Stimulated activated CD8-positive, alpha-beta memory T cell treated with anti-CD3 and anti-CD28 coated beads, Interleukin-7, amount 100 ng/mL, for 4 hours (primary cell): ENCODE measurements at places on chromosomes 2 and 18.

DNA sequence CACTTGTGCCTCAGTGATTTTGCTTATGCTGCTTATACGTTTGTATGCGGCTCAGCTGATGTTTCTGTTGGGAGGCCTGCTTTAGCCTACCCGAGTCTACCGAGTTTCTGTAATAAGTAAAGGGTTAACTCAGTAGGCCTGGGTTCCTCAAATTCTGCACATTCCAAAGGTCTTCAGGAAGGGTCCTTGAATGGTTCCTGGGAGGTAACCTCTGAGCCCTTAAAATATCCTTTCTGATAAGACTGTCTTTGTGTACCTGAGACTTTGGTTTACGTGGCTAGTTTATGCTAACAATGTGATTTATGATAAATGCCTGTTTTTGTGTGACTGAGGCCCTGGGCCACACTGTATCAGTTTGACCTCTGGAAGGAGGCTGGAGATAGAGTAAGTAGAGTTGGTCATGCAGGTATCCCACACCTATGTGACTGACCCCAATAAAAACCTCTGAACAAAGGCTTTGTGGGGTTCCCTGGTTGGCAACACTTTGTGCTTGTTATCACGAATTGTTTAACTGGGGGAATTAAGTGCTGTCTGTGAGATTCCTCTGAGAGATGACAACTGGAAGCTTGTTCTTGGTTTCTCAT, 18.9 kb upstream of the PNPT1 start:
- DNase-seq = no peak

- peak; percentile 27 for DNase-seq
Observed at GRCh38 chr2:237156031-237156856, 70.6 kb downstream of the COPS8 start.

GRCh38 chr2:37851828-37852584, 73.1 kb upstream of the RMDN2 start:
- DNase-seq = no peak

- no peak for DNase-seq
Observed at GRCh38 chr2:238593236-238593635, 166.5 kb downstream of the ASB1 start.

DNA sequence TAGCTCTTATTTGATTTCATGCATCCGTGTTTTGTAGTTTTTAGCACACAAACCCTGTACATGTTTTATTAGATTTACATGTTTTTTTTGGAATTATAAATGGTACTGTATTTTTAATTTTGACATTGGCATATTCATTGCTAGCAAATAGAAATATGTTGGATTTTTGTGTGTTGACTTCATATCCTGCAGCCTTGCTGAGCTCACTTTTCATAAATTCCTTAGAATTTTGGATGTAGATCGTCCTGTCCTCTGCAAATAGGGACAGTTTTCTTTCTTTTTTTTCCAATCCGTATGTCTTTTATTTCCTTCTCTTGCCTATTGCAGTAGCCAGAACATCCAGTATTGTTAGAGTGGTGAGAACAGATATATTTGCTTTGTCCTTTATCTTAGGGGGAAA, 46.7 kb upstream of the GPR17 start:
- DNase-seq = no peak

- no peak for DNase-seq
Observed at GRCh38 chr2:107322416-107322815, 436.4 kb upstream of the ST6GAL2 start.

GRCh38 chr2:209767316-209767715, 4.3 kb upstream of the UNC80 start:
- no peak for DNase-seq

- DNase-seq = no peak
Observed at GRCh38 chr2:25483607-25484266, 142.0 kb upstream of the DNMT3A start.

DNA sequence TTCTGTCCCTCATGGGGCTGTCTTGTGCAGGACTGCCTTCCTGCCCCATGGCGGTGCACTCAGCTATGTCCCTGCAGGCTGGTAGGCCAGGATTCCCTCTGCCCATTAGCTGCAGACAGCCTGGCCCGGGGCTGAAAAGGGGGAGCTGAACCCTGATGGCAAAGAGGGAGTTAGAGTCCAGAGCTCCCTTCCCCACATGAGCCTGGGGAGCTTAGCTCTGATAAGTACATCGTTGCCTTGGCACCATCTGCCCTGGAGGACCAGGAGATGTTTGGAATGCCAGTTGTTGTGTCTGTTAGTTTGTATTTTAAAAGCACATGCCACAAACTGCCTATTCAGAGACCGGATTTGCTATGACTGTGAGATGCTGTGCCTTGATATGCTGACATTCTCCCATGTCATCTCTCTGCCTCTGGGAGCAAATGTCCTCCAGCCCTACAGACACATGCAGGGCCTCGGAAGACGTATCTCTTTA, 65.1 kb upstream of the AFF3 start:
- no peak for DNase-seq

GRCh38 chr18:69022426-69022825, 224.5 kb downstream of the CCDC102B start:
- no peak for DNase-seq

DNA sequence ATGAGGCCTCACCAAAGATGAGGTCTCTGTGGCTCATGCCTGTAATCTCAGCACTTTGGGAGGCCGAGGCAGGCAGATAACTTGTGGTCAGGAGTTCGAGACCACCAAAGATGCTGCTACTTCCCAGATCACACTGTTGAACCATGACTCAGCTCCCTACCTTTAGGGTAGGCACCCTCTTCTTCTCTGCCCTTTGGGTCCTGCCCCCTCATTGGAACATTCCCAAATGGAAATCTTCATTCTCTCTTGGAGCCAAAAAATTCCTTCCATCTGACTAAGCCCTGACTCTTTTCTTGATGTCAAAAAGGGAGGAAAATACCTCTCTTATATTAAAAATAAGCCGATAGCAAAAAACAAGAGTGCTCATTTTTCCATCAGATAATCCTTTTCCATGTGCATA, 183.5 kb downstream of the PAX3 start:
- DNase-seq = no peak

DNA sequence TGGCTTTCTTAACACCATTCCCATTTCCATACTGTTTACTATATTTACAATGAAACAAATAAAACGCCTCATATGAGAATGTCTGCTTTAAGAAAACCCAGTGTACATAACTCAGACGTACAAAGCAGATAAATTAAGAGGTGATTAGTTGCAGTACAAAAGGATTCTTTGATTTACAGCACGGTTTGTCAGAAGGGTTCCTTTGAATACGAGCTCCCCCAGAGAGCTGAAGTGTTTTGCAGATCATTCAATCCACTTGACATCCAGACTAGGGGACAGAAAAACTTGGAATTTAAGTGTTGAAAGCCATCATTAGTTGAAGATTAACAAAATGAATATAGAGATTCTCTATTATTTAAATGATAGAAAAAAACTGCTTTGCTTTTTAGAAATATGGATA, 72.5 kb downstream of the RAPGEF4 start:
- no peak for DNase-seq

GRCh38 chr2:144431392-144431783, 88.5 kb downstream of the ZEB2 start:
- DNase-seq = no peak

GRCh38 chr2:128395640-128396499, 77.2 kb upstream of the HS6ST1 start:
- no peak for DNase-seq

GRCh38 chr2:129751409-129751808, 228.1 kb upstream of the RAB6C start:
- DNase-seq = no peak

GRCh38 chr2:105237045-105237765, 4.3 kb upstream of the GPR45 start:
- no peak for DNase-seq

- no peak for DNase-seq
Observed at GRCh38 chr2:2681711-2682251, 350.7 kb upstream of the MYT1L start.

DNA sequence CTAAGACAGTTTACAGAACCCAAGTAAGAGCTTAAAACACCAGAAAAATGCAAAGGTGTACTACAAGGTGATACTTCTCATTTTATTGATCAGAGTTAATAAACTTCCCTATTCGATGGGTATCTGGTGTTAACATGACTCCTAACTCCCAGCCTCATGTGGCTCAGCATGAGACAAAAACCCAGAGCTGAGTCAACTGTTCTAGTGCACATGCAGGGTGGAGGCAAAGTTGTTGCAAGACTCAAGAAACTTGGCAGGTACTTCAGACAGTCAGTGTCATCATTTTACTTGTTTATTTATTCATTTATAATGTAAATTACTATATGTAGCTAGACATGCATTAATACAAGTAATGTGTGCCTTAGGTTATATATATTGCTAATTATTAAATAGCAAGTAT, 216.6 kb upstream of the DSEL start:
- no peak for DNase-seq

- no peak for DNase-seq
Observed at GRCh38 chr2:150388289-150388625, 99.2 kb downstream of the RND3 start.

DNA sequence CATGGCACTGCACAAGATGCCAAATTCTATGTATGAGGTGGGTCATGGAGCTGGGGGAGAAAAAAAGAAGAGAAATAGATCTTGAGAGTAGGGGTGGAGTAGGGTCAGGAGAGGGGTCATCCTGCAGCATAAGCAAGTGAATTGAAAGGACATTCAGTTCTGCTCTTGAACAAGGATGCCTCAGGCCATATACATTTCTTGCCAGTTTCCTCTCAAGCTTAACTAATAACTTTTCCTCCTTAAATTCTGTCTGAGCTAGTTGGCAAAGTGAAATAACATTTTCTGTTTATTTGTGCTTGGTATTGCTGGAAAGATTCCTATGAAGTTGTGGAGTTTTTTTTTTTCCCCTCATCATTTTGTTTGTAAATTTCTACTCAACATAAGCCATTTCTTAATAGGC, 99.0 kb upstream of the LTBP1 start:
- DNase-seq = no peak

DNA sequence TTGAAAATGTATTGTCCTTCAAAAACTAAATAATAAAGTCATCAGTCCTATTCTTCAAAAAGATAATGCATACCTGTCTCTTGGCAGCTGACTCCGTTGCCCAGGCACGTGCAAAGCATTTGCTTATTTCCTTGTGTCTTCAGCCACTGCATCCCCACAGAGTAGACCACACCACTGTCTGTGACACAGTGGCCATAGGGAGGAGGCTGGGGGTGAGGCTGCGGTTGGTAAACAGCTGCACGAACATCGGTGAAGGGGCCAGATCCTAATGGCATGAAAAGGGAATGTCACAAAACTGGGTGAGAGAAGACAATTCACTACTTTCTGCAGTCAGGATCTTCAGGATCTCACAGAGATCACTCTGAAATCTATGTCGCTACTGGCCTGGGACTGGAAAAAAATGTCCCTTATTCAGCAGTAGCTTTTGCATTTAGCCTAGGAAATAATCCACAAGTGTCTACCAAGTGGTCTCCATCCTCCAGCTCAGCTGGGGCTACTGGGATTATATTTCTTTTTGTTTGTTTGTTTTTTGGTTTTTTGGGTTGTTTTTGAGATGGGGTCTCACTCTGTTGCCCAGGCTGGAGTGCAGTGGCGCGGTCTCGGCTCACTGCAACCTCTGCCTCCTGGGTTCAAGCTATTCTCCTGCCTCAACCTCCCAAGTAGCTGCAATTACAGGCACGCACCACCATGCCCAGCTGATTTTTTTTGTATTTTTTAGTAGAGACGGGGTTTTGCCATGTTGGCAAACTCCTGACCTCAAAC, 10.7 kb downstream of the FN1 start:
- no peak for DNase-seq

GRCh38 chr2:898319-898718, 52.3 kb upstream of the SNTG2 start:
- DNase-seq = no peak

- DNase-seq = no peak
Observed at GRCh38 chr2:160293391-160294091, 93.5 kb upstream of the ITGB6 start.

DNA sequence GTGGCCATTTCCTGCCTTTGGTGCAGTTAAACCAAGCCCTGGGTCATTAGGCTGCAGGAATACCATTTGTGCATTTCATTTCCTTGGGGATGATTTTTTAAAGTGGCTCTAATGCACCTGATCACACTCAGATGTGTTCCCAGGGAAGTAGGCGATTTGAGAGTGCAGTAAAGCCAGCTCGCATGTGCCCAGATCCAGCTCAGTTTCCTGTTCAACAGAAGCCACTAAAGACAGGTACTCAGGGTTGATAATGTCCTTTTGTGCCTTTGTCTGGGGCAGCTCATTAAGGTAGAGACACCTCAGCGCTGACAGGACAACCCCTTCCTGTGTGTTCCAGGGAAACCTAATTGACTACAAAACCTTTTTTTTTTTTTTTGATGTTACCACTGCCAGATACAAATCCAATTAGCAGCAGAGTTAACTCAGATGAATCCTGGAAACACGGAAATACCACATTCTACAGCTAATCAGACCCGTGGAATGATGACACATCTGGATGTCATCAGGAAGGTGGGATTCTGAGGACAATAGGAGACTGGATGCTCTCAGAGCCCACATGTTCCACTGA, 15.2 kb upstream of the CHRNA1 start:
- no peak for DNase-seq

DNA sequence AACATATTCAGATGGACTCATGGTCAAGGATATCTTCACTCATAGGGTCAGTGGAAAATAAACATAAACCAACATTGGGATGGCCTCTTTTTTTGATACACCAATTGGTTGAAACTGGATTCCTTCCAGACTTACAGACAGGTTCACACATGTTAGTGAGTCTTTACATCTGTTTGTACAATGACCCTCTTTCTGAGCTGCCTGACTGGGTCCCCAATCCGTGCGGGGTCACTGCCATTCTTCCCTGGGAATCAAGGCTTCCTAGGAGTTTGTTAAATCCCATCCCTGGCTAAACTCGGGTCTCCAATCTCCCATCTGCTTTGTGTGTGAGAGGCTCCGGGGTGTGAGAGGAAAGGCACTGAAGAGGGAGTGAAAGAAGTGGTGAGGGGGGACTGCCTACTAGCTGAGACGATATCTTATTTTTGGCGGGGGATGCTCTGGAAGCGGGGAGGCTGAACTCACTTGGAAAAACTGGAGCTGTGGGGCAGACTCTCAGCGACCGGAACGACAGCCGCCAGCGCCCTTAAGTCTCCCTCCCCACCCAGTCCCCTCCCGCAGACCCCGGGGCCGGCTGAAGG, 487 bp downstream of the STARD6 start:
- no peak for DNase-seq

- no peak for DNase-seq
Observed at GRCh38 chr2:71463342-71463654, 9.9 kb downstream of the DYSF start.

GRCh38 chr2:207516206-207516605, 13.6 kb upstream of the CREB1 start:
- no peak for DNase-seq

DNA sequence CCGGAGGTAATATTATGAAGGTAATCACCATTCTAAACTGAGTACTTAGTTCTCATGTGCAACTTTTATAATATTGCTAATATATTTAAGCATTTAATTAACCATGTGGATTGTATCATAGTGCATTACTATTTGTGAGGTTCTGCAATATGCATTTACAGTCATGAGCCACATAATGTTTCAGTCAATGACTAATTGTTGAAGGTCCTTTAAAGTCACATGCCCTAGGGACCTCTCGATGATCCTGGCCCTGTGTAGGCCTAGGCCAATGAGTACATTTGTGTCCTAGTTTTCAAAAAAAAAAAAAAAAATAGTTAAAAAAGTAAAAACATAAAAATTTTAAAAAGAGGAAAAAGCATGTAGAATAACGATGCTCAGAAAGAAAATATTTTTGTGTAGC, 298.0 kb downstream of the DSEL start:
- DNase-seq = no peak

GRCh38 chr2:11128243-11128951, 26.9 kb upstream of the SLC66A3 start:
- no peak for DNase-seq
